SJCRH30 (cell line): ENCODE measurements at places on chromosomes 7 and 10. TPM values are rescaled to one million over a fixed set of nuclear protein-coding genes. Genes with fewer than 3 reads are reported as not detected.
A peak's percentile ranks its signal among the peaks of the same experiment; 100 is the strongest.

DNA sequence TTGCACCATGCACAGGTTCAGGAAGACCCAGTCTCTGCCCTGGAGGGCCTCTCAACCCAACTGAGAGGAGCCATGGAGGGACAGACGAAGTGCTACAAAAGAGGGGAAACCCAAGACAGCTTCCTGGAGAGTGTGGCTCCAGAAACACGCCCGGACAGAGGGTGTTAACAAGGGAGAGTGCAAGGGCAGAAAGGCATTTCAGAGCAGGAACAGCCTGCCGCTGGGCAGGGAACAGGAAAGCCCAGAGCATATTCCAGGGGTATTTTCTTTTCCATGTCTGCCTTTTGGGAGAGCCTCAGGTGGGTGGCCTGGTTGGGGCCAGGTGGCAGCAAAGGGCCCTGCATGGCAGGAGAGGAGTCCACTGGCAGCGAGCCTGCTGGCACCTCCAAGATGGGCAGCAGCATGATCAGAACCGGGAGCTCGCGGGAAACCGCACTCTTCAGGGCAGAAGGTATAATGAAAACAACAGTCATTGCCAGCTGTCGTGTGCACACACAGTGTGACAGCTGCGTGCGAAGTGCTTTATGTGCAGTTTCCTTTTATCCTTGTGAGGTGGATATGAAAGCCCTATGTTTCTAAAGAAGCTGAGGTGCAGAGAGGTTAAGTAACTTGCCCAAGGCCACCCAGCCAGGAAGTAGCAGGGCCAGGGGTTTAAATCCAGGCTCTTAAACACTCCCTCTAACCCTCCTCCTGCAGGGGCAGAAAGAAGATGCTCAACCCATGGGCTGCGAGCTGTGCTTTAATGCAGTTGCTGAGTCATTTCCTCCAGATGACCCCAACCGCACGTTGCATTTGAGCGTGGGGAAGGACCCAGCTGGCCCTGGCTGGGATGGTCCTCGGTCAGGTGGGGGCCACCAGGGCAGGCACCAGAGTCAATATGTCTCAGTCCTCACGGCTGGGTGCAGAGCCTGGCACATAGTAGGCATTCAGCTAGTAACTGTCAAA lies 128.6 kb downstream of the OAT start:
- peak; percentile 76 for DNase-seq

GRCh38 chr10:122648599-122649428 lies 50.8 kb downstream of the C10orf120 start:
- DNase-seq = peak; percentile 51

- no peak for DNase-seq
These were observed 42.2 kb downstream of the RUNDC3B start for GRCh38 chr7:87670372-87670771.

DNA sequence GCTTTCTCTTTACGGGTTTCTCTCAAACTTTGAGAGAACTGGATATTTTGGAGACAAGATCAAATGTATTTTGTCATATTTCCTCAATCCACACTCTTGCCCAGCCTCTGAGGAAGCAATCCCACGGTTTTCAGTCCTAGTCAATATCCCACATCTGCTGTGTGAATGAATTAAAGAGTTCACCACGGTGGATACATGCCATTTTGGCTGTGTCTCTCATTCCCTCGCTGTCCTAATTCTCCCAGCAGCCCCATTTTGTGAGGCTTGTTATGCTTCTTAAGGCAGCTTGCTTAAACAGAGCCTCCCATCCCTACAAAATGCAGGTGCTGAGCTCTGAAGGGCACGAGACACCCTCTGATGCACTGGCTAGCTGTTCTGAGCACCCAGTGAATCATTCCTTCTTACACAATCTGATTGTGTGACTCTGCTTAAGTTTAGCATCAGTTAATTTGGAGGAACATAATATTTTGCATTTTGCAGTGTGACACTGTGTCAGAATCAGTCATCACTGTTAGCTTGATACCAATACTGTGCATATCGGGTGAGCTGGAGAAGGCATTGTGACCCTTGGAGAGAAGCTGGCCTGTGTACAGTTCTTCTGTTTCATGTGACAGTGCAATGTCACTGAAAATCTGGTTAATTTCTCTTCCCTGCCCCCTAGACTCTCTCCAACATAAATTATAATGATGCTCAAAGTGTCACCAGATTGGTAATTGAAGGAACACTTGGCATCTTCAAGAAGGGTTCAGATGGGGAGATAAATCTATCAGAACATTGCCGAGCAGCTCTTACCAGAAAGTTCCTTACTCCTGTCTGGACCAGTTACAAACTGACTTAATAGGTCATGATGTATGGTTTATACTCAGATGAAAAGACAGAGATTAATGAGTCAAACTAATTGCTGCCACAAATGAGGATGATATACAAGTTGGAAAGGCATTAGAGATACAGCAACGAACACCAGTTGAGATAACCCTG lies 103.7 kb upstream of the AOAH start:
- no peak for DNase-seq

GRCh38 chr7:22269963-22270362 lies 87.0 kb downstream of the RAPGEF5 start:
- DNase-seq = no peak

DNA sequence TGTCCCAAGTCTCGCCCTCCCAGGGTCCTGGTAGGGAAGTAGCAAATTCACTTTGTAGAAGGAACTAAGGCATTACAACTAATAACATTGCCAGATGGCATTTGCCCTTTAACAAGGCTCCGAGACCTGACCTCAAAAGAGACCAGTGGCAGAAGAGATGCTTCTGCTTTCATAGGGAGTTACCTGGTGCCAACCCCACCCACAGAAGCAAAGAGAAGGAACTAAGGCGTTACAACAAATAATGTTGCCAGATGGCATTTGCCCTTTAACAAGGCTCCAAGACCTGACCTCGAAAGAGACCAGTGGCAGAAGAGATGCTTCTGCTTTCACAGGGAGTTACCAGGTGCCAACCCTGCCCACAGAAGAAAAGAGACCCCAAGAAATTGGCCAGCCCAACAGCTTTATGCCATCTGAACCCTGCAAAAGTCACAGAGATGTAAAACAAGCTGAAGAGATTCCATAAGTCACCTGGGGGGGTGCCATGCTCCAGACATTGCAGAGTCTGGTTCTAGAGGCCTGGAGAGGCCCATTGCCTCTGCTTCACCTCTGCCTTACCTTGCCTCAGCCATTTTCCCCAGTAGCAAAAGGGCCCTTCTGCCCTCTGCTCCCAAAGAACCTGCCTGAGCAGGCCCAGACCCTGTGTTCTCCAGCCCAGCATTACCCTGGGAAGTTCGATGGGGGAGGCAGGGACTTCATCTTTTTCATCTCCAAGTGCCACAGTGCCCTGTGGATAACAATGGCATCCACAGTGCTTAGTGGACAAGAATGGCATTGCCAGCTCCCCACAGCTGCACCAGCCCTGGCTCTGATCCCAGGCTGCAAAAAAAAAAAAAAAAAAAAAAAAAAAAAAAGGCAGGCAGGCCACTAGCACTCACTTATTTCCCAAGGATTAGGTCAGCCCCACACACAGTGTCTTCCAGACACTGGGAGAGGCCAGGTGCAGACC lies 179.5 kb upstream of the PLXNA4 start:
- peak; percentile 48 for DNase-seq

DNA sequence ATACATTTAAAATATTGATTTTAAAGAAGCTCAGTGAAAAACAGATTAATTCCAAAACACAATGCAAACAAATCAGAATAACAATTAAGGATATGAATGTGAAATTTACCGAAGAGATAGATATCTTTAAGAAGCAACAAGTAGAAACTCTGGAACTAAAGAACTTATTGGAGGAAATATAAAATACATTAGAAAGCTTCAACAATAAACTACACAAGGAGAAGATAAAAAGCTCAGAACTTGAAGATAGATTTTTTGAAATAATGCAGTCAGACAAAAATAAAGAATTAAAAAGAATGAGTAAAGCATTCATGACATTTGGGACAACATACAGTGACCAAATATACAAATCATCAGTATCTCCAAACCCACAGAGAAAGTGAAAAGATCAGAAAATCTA lies 43.2 kb downstream of the HIBADH start:
- no peak for DNase-seq

DNA sequence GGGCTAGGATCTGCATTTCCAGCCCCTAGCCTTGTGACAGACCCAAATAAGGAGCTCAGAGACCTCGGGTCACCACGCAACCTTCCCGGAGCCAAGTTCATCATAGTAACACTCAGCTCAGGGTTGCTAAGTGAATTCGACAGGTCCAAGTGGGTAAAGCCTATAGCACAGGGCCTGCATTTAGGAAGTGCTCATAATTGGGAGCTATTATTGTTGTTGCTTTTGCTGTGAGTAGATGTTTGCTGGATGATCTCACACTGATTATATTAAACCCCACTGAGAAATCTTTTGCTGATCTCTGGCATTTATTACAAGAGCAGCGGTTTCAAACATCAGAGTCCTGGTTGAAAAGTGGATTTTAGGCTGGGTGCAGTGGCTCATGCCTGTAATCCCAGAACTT lies 20.3 kb upstream of the SAR1A start:
- DNase-seq = no peak

GRCh38 chr7:70763961-70764691 lies 367.8 kb upstream of the GALNT17 start:
- DNase-seq = no peak

DNA sequence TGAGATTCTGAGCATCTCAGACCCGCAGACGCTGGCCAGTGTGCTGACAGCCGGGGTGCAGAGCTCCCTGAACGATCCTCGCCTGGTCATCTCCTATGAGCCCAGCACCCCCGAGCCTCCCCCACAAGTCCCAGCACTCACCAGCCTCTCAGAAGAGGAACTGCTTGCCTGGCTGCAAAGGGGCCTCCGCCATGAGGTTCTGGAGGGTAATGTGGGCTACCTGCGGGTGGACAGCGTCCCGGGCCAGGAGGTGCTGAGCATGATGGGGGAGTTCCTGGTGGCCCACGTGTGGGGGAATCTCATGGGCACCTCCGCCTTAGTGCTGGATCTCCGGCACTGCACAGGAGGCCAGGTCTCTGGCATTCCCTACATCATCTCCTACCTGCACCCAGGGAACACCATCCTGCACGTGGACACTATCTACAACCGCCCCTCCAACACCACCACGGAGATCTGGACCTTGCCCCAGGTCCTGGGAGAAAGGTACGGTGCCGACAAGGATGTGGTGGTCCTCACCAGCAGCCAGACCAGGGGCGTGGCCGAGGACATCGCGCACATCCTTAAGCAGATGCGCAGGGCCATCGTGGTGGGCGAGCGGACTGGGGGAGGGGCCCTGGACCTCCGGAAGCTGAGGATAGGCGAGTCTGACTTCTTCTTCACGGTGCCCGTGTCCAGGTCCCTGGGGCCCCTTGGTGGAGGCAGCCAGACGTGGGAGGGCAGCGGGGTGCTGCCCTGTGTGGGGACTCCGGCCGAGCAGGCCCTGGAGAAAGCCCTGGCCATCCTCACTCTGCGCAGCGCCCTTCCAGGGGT lies 703 bp downstream of the RBP3 start:
- no peak for DNase-seq

GRCh38 chr7:31107106-31108090 lies 55.3 kb downstream of the ADCYAP1R1 start:
- DNase-seq = no peak

GRCh38 chr10:62650411-62650810 lies 154.1 kb upstream of the ADO start:
- no peak for DNase-seq

DNA sequence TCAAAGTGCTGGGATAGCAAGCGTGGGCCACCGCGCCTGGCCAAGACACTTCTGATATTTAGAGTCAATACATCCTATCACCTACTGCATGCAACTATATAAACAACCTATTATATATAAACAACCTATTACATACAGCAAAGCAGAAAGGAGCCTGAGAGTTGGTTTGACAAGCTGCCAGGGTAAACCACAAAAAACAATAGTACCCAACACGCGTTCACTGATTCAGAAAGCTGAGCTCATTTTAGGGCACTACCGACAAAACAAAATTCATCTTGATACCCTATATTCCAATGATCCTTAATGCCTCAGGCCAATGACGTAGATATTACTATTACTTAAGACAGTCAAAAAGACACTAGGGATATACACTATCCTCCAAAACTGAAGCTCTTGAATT lies 16.2 kb downstream of the MALSU1 start:
- no peak for DNase-seq

GRCh38 chr7:77760809-77761453 lies 37.3 kb downstream of the TMEM60 start:
- DNase-seq = no peak

The MKI67 gene
- total RNA-seq = 84.9 and 90.0 TPM in 2 replicates

The KIAA1217 gene
- total RNA-seq = 29.7 and 30.6 TPM in 2 replicates

DNA sequence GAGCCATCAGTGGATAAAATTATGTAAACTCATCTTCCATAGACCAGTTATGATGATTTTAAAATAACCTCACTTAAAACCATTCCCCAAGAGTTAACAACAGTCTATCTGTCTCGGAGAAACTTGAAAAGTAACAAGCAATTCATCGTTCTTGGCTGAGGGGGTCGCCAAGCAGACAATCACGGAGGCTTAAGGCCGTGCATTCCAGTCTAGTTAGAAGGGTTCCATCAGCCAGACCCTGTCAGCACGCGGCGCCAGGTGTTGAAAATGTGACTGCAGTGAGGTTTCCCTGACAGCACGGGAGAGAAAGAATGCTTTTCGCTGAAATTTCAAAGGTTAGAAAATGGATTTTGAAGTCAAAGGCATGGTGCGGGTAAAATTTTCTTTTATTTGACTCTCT lies 1025.0 kb upstream of the CELF2 start:
- DNase-seq = no peak

DNA sequence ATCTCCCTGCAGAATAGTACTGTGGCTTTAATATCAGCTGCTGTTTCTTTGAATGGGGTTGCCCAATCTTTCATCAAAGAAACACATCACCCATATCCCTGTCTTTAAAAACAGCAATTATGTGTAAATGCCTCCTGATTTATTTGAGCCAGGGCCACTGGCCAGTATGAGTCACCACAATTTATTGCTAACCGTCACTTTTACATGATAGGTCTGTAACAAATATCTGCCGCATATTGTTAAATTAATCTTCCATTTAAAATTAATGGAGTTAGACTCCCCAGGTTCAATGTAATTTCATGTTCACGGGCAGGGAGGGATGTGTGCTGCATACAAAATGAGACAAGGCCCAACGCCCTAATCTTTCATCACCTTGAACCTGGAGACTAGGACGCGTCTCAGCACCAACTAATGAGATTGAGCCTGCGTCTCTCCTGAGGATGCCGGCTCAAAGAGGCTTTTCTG lies 673.4 kb downstream of the AUTS2 start:
- DNase-seq = no peak

- DNase-seq = no peak
These were observed 10.8 kb upstream of the GATA3 start for GRCh38 chr10:8043569-8044306.
